ENCODE measurements at places on chromosomes 5 and 9.

GRCh38 chr5:72394688-72395087 lies 74.5 kb downstream of the PTCD2 start:
- no peak for DNase-seq

GRCh38 chr5:133403741-133404364 lies 208.5 kb downstream of the FSTL4 start:
- DNase-seq: no peak

DNA sequence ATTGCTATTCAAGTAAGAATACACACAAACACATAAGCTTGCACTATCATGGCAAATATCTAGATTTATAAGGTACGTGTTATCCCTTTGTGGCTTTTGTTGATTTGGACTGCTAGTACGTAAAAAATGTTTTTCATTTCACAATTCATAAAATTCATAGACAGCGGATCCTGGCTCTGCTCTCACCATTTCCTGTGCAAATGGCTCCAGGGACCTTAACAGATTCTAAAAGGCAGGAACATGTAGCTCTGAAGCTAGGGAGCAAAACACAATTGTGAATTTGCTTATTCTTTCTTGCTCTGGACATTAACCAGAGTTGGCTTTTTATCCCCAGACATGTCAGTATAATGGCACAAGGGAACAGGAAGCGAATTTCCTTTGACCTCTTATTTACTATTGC lies 1019.9 kb upstream of the WWC1 start:
- DNase-seq: no peak

GRCh38 chr5:76813982-76814562 lies 4.8 kb upstream of the F2RL1 start:
- DNase-seq: no peak

DNA sequence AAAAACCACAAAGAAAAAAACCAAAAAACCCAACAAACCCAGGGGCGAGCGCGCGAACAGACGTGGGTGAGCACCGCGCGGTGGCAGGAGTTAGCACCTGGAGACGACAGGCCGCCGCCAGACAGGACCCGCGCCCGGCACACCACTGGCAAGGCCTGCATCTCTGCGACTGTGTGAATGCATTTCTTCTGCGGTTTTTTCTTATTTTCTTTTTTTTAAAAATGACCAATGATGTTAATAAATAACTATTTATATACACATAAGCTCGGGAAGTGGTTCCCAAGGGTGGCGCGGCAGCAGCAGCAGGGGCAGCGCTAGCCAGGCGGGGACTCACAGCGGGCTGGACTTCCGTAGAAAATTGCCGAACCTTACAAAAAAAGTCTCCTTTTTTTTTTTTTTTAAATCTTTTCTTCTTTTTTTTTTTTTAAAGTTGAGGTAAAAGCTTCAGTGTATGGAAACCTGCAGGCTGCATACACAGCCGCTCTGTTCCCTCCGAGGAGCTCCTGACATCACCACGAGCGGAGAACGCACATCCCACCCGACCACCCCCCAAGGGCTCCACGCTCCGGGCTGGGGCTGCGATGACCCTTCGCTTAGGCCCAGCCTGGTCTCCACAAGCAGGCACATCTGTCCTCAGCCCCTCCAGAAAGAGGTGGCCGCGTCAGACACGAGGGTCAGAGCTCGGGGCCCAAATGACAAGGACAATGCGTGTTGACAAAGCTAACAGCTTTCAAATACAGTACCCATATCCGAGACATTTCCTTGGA lies 7.4 kb downstream of the BRD3OS start:
- no peak for DNase-seq

DNA sequence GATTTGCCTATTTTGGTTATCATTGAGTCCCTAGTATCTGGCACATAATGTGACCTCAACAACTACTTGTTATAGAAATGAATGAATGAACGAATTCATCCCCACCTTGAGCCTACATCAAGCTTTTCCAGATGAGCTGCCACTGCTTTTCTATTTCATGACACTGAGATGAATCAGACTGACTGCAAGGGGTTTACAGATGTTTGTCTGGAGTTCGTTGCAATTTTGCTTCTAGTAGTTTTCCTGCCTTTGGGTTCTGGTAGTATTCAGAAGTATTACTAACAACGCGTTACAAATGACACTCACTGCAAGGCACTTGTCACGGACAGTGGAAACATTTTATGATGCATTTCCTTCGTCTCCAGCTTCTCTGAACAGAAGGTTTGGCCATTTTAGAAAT lies 222.3 kb downstream of the CD180 start:
- DNase-seq: no peak

DNA sequence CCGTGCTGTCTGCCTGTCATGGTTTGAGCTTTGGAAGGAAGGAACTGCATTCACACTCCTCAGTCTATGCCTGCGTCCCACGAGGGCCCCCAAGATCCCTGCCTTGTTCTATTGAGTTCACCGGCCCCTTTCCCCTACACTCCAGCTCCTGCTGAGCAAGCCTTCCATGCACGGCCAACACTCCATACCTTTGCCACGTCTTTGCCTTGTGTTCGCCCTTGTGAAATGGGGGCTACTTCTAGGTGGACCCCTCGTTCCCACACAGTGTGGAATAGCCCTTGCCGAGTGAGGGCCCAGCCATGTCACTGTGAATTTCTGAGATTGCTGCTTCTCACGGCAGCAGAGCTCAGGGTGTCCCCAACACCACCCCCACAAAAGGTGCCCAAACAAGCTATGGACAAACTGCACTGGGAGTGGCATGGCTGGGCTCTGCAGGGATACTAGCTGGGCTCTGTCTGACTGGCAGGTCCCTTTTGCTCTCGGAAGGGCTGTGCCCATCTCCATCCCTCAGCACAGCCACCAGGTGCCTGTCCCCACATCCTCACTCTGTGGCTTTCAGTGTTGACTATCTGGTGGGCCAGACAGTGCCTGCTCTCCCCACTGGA lies 67.9 kb upstream of the ADAMTS2 start:
- no peak for DNase-seq

- DNase-seq: no peak
Measured at GRCh38 chr9:133520121-133520835, 4.5 kb downstream of the MYMK start.

DNA sequence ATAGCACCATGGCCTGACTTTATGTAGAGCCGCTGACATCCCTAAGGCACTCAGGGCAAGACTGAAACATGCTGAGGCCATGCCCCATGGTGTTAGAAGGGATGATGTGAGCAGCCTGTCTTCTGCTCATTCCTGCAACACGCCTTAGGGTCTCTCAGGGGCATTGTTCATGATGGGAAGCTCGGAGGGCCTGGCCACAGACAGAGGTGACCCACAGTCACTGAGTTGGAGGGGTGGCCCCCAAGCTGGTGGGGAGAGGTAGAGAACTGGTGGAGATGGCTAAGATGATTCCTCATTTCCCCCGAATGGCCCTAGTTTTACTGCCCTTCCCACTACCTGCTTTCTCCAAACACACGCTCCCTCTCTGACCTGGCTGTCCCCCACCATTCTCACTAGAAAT lies 135.2 kb downstream of the BARX1 start:
- no peak for DNase-seq

- no peak for DNase-seq
Measured at GRCh38 chr9:133754187-133754586, 16.0 kb upstream of the SARDH start.

GRCh38 chr5:147454996-147455677 lies 54.7 kb downstream of the DPYSL3 start:
- DNase-seq: no peak

DNA sequence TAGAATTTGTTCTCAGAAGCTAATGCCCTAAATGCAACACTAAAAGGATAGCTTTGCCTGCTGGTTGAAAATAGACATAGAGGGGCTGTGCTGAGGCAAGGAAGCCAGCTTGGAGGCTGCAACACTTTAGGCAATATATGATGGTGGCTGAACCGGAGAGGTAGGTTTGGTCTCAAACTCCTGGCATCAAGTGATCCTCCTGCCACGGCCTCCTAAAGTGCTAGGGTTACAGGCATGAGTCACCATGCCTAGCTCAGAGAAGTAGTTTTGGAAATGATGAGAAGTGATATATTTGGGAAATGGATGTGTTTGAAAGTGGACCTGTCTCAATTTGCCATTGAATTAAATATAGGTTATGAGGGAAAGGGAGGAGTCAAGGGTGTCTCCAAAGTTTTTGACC lies 10.0 kb downstream of the DUSP1 start:
- no peak for DNase-seq

DNA sequence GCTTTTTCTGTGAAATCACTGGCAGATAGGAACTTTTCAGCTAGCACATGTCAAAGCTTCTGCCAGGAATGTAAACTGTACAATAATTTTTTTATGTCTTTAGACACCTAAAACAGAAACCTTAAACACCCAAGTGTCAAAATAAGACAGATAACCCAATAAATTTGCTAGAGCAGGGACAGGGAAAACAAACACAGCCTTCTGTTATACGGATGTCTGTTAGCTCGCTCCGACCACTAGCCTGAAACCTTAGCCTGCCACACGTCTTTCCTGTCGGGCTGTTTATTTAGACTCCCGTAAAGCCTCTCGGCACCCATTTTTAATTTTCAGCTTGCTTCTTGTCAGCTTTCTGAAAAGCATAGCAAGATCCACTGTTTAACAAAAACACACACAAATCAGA lies 355.4 kb upstream of the SLC24A2 start:
- no peak for DNase-seq

- no peak for DNase-seq
Measured at GRCh38 chr9:114371343-114371944, 16.3 kb downstream of the AKNA start.

- no peak for DNase-seq
Measured at GRCh38 chr5:180455872-180456271, 38.3 kb upstream of the CNOT6 start.

DNA sequence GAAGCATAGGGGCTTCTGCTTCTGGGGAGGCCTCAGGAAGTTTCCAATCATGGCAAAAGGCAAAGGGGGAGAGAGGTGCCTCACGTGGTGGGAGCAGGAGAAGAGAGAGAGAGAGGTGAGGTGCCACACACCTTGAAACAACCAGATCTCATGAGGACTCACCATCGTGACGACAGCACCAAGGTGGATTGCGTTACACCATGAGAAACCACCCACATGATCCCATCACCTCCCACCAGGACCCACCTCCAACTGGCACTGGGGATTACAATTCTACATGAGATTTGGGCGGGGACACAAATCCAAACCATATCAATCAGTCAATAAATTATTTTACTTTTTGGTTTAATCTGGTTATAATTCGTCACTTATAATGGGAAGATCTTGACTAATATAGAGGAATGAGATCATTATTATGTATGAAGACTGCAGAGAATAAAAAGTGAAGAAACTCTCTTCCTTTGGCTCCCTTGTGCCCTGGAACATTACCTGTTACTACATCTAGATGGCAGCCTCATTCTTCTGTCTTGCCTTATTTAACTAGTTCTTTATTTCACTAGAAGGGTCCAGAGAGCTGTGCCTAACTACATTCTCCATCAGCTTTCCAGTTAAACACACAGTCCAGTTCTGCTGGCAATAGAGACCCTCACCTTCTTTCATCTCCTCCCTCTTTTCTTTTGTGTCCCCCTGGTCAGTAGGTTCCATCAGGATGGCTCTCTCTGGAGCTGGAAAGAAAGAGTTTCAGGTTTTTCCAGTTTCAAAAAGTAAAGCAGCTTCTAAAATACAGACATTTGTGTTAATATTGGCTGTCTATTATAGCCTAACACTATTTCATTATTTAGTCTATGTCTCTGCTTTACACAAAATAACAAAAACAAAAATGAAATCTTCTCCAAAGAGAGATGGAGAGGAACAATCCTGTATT lies 21.7 kb upstream of the SPINK7 start:
- DNase-seq: no peak

DNA sequence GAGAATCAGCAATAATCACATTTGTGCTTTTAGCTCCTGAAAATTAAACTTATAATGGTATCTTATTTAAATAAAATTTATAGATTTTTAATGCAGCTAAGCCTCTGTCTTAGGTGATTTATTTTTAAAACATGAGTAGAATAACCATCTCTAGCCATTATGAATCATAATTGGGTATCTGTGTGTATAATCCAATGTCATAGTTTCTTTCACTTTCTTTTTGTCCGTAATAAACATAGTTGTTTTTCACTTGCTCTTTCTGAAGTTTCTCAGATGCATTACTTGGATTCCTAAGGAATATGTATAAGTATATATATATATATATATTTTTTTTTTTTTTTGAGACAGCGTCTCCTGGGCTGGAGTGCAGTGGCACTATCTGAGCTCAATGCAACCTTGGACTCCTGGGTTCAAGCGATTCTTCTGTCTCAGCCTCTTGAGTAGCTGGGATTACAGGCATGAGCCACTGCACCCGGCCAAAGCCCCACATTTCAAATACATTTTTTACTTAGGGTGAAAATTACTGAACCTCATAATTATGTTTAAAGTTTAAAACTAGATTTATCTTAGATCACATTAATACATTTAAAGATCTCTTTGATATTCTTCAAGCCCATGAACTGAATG lies 377.1 kb downstream of the PRDM9 start:
- DNase-seq: no peak

DNA sequence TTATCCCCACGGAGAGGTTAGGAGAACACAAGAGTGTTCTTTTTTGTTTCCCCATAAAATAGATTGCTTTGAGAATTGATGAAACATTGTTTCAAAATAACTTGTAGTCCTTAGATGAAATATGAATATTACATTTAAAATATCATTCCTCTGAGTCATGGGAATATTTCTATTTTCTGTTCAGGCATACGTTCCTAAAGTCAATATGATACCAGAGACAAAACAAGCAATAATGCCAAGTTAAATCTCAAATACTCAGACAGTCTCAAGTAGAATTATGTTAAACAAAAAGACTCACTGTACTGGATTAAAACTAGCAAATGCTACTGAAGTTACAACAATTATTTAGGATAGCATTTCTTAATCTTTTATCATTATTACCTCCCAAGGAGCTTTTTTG lies 111.7 kb upstream of the C6 start:
- DNase-seq: no peak

GRCh38 chr5:134223406-134224248 lies 2.2 kb downstream of the PPP2CA start:
- DNase-seq: no peak

GRCh38 chr9:134833294-134833880 lies 47.2 kb upstream of the FCN2 start:
- DNase-seq: no peak

DNA sequence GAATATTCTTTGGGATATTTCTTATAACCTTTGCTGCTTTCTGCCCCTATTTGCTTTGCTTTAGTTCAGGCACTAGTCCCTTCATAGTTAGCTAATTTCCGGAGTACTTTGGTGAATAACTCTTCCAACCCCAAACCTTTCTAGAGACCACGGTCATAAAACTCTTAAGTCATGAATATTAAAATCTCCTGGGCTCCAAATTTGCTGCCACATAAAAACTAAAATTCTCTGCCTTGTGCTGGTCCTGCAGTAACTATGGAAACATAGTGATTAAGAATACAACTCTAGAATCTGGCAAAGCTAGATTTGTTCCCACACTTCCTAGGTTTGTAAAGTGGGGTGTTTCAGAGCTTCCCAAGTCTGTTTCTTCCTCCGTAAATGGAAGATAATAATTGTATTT lies 10.0 kb upstream of the ACTBL2 start:
- DNase-seq: no peak

GRCh38 chr5:132392978-132393825 lies 23.7 kb downstream of the SLC22A5 start:
- DNase-seq: no peak

Measured in T-helper 22 cell (primary cell).